ENCODE measurements at places on chromosomes 3 and 15. TPM values are rescaled to one million over a fixed set of nuclear protein-coding genes. Genes with fewer than 3 reads are reported as not detected.

The POPDC2 gene
- 0.15 TPM for total RNA-seq

The AADACL2 gene
- not detected for total RNA-seq

The MLF1 gene
- 11.9 TPM for total RNA-seq

The GATM gene
- total RNA-seq: 0.44 TPM

The MEGF11 gene
- total RNA-seq: not detected

The SCG3 gene
- total RNA-seq: not detected

The LRRC34 gene
- total RNA-seq: 7.9 TPM

The GASK1A gene
- 4.5 TPM for total RNA-seq

The GOLGA6A gene
- not detected for total RNA-seq

The MAGI1 gene
- 17.6 TPM for total RNA-seq

The FGF12 gene
- total RNA-seq: not detected

All from smooth muscle cell of trachea (primary cell).